ENCODE measurements at places on chromosomes 2 and 18.

- no peak for DNase-seq
Observed at GRCh38 chr2:9473308-9473984, 905 bp upstream of the IAH1 start.

GRCh38 chr2:176488431-176488830 is 219.2 kb downstream of the MTX2 start:
- no peak for DNase-seq

- no peak for DNase-seq
Observed at GRCh38 chr2:101368376-101368775, 18.9 kb downstream of the CREG2 start.

GRCh38 chr18:52001106-52001505 is 338.9 kb upstream of the DCC start:
- DNase-seq, result no peak

- DNase-seq, result no peak
Observed at GRCh38 chr2:75277111-75277510, 77.8 kb upstream of the TACR1 start.

- no peak for DNase-seq
Observed at GRCh38 chr2:188050726-188051125, 240.9 kb upstream of the GULP1 start.

DNA sequence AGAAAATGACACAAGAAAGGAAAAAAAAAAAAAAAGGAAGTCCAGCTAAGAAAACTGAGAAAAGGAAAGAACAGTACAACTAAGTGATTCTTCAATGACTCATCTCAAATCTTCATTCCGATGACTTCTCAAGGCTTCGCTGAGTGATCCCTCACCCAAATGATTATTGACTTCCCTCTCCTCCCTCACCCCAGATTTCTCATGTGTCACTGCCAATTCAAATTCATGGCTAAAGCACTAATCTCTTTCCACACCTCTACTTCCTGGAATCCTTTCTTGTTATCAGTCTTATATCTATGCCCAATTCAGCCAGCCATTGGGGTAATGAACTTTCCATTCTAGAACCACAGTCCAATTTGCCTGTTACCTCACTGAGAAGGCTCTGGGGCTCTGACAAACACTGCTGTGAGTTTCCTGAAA is 7.2 kb upstream of the ABCB11 start:
- no peak for DNase-seq

GRCh38 chr2:24763843-24764242 is 29.3 kb downstream of the PTRHD1 start:
- no peak for DNase-seq

GRCh38 chr18:48828691-48829442 is 121.9 kb downstream of the SMAD7 start:
- DNase-seq, result peak; percentile 42

DNA sequence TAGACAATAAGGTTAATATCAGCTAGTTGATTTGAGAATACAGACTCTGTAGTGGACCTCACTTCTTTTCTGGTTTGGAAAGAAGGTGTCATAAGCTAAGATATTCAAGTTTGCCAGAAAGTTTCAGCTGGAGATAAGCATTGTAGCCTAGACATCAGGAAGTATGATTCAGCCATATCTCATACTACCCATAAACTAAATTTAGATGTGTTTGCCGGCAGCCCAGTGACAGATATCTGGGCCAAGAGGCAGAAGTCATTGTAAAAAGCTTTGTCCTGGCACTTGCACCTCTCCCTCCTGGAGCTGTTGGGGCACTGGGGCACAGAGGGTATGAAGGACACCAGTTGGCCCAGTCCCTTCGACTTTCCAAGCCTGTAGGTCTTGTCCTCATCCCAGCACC is 128.0 kb downstream of the EPHA4 start:
- DNase-seq, result no peak

DNA sequence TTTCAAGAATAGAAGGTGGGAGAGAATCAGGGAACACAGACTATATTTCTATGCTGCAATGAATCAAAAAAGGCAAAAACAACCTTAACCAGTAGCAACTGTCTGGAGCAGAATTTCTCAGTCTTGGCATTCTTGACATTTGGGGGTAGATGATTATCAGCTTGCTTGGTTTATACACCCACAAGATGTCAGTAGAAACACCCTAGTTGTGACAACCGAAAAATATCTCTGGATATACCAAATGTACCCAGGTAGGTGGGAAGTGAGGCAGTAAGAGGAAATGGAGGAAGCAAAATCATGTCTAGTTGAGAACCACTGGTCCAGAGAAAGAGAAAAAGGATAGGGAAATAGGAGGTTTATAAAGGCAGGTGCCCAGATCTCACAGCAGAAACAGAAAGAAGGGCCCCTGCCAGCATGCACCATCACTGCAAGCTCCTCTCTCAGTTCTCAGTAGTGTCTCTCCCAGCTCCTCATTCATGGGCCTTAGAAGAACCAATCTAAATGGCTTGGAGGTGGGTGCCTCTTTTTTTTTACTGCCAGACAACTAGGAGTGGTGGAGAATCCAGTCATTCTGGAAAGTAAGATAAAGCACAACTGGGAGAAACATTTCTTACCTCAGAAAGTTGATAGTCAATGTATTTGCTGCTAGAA is 50.4 kb downstream of the MBD2 start:
- DNase-seq, result no peak

DNA sequence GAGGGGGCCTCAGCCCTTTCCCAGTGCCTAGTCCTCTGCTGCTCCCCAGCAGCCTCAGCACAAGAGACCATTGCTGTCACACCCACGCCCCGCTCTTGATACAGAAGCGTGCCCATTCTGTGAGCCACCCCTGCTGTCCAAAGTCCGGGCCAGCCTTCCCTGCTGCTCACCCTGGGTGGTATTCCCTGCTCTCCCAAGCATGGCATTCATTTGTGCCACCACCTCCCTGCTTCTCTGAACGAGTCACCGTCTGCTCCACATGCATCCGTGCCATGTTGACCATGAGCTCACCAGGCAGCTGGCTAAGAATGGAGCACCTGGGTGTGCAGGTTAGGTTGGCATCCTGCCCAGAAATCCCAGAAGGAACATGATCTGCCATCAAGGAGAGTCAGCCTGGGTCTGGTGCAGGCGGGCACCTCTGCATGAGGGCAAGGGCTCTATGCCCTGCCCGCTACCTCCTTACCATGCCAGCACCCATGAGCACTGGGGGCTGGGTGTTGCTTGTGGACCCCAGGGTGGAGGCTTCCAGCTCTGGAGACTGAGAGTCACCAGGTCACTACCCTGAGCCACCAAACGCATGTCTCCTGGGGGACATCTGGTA is 63.0 kb downstream of the TWIST2 start:
- peak; percentile 90 for DNase-seq

DNA sequence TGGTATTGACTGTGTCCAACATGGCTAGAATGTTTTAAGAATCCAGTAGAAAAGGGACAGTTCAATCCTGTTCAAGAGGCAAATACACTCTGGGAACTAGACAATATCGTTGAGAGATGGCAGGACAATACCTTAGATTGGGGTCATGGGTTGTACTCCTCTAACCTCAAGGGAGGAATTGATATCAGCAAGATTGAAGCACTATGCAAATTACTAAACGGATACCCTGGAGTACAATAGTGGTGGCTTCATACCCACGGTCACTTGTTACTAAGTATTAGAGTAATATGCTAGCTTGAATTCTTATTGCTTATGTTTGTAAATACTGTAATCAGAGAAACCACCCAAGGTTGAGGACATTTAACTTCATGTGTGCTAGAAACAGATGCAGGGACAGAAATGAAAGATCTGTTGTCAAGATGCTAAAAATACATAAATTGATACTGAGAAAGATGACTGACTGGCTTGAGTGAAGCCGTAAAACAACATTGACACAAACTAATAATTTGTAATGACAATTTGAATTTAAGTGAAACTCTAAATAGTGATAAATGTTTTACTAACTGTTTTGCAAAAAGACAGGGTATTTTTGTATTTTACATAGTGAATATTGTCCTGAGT is 73.3 kb downstream of the KCNJ3 start:
- DNase-seq, result no peak

DNA sequence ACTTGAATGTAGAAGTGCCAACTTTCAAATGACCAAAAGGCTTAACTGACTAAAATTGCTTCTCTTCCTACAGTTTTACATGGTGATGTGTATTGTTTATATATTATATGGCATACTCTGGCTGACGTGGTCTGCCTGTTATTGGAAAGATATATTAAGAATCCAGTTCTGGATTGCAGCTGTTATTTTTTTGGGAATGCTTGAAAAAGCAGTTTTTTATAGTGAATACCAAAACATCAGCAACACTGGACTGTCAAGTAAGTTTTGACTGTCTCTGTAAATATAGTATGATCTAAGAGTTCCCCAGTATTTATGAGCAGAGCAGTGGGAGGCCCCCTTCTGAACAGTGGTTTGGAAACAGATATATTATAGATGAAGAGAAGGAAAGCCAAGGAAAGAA is 26.2 kb downstream of the TMEM87B start:
- no peak for DNase-seq

DNA sequence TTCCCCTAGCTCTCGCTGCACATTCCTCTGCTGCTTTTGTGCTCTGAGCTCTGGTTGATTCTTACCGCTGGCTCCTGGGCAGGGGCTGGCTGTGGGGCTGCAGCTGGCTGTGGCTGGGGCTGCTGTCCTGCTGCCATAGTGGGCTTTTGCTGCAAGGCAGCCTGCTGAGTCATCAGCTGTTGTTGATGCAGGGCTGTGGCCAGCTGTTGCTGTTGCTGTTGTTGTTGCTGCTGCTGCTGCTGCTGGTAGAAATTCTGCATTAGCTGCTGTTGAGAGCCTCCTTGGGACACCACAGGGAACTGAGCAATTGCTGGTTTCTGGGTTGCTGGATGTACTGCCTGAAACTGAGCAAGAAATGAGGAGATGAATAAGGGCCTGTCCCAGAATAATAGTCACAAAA is 77.2 kb upstream of the NFU1 start:
- DNase-seq, result no peak

- DNase-seq, result no peak
Observed at GRCh38 chr2:177678939-177679338, 286.4 kb downstream of the AGPS start.

GRCh38 chr2:189483571-189483970 is 42.3 kb downstream of the WDR75 start:
- no peak for DNase-seq

- DNase-seq, result no peak
Observed at GRCh38 chr2:188824125-188824524, 150.0 kb upstream of the COL3A1 start.

DNA sequence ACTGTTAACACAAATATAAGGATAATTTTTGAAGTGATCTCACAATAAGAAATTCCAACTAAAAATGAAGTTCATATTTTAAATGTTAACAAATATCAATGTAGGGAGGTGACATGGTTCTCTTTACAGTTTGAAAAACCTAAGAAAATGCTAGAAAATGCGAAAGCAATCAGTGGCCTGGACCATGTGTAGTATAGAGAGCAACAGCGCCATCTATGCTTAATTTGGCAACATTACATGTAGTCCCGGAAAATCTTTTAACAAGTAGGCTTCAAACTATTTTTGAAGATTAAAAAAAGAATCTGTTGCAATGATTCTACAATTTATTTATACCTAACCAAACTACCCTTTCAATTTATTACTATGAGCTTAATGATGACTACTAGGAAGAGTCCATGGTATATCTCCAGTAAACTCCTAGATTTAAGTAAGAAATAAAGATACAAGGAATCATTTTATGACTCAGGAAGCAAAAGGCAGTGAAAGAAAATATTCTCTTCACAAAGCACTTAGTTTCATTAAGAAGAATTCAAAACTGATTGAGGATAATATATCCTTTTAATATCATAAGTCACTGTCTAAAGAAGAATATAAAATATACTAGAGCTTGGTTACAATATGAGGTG is 33.3 kb downstream of the NDUFA10 start:
- peak; percentile 5 for DNase-seq

- no peak for DNase-seq
Observed at GRCh38 chr2:236940916-236941520, 144.7 kb upstream of the COPS8 start.

DNA sequence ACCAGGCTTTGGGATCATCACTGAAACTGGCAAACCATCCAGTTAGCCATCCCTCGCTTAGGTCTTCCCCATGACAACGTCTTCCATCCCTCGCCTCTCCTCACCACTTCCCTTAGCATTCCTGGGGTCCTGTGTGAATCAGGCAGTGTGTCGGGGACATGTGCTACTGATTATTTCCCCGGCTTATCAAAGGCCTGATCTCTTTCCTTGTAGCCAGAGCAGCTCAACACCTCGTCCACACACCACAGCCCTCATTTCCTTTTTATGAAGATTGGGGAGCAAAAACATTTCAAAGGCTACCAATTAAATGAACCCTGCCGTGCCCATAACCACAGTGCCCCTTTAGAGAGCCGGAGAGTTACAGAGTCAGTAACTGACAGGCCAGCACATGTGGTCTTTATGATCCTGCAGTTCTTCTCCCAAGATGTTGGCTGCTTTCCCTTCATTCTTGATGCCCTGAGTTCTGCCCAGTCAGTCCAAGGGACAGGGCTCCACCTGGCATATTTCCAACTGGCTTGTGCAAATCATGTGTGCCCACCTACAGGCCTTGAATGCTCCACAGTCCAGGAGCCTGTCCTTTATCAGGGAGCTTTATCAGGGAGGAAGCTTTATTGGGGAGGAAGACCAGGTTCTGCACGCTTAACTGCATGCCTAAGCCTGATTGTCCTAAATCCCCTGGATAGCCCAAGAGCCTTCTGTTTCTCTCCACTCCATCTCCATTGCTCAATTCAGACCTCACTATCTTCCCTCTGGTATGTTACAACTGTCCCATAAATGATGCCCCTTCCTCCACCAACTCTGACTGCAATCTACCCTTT is 343.1 kb downstream of the CYRIA start:
- no peak for DNase-seq

- no peak for DNase-seq
Observed at GRCh38 chr2:187078297-187078696, 229.3 kb upstream of the ZSWIM2 start.

- DNase-seq, result peak; percentile 56
Observed at GRCh38 chr2:24832521-24832920, 39.3 kb downstream of the CENPO start.

DNA sequence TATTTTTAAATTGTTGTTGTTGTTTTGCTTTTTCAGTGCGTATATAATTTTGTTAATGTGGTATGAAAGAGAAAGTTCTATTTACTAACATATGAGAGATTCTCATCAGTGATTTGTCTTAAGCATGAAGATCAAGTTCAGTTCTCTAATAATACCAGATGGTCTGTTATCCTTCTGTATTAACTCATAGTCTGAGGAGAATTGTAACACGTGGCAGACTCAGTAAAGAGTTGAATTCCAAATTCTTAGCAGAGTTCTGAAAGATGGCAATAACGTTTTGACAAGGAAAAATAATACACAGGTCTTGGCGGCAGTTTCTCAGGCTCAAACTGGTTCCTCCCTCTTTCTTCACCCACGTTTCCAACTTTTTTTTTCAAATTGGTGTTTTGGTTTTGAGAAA is 17.2 kb upstream of the COL3A1 start:
- DNase-seq, result no peak

- DNase-seq, result no peak
Observed at GRCh38 chr2:109601783-109602182, 12.0 kb downstream of the SEPTIN10 start.

GRCh38 chr2:67213270-67213670 is 183.9 kb upstream of the ETAA1 start:
- no peak for DNase-seq

DNA sequence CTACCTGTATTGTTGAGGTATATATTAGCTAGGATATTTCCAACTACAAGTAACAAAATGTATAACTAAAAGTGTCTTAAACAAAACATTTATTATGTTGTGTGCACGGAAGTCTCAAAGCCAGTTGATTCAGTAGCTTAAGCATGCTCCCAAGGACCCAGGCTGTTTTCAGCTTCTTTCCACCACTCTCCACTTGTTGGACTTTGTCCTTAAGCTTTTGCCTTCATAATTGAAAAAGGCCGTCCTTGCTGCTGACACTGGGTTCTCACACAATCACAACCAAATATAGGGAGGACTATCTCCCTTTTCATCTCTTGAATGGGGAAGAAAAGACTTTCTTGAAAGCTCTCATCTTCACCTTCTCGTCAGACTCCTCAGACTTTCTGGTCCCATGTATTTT is 12.2 kb upstream of the NEMP2 start:
- no peak for DNase-seq

Measured in NCI-H1417 (cell line).